ENCODE measurements at places on chromosomes 12 and 14.

DNA sequence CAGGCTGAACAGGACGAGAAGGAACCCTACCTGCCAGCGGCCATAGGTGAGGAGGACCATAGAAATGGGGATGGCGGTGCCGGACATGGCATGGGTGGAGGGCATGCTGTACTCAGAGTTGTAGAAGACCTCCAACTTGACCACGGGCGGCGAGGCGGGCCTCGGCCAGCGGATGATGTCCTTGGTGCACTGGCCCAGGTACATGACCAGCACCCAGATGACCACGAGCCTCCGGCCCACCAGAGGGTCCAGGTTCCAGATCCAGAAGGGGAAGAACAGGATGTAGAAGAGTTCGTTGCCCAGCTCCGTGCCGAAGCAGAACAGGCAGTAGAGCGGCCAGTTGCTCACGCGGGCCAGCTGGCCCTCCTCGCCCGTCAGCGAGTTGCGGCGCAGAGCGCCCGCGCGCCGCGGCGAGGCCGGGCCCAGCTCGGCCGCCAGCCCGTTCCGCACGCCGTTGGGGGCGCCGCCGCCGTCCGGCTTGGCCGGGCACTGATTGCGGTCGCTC, 582 bp downstream of the SGPP1 start:
- DNase-seq, result peak; percentile 67

GRCh38 chr14:65414961-65415589, 2.5 kb downstream of the FUT8 start:
- peak; percentile 16 for DNase-seq

DNA sequence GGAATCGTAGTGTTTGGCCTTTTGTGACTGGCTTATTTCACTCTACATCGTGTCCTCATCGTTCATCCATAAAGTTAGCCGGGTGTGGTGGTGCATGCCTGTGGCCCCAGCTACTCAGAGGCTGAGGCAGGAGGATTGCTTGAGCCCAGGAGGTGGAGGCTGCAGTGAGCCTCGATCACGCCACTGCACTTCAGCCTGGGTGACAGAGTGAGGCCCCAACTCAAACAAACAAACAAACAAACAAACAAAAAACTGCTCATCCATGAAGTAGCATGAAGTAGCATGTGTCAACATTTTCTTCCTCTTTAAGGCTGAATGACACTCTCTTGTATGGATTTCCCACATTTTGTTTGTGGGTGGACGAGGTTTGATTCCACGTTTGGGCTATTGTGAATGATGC, 44.0 kb upstream of the MEG3 start:
- no peak for DNase-seq

GRCh38 chr12:111377440-111377839, 8.5 kb upstream of the PHETA1 start:
- DNase-seq, result no peak

DNA sequence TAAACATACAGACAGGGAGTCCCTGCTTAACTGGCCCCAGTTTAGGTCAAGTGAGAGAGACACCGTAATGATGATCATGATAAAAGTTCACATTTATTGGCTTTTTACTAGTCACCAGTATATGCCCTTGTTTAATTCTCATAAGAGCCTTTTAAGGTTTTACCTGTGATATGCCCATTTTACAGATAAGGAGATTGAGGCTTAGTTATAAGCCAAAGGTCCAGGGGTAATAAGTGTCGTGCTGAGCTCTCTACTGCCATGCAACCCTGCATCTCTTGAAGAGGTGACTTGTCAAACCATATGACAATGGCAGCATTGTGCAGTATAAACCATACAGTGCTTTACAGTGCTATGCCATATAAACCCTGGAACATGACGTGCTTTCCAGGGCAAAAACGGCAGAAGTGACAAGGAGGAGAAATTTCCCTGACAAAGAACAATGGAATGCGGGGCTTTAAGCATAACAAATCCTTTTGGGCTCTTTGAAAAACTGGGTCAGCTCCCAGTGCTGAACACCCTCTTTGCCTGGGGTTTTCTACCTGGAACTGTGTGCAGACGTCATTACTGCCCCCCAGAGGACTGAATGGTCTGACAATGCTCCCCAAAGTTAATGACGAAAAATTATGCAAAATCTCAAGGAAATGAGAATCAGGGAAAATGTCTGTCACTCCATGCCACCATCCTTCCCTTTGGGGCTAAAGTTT, 59.7 kb upstream of the C14orf132 start:
- DNase-seq, result no peak

- no peak for DNase-seq
Measured at GRCh38 chr14:25103271-25103670, 53.3 kb upstream of the STXBP6 start.

GRCh38 chr14:89374908-89375307, 42.1 kb downstream of the FOXN3 start:
- DNase-seq, result no peak

DNA sequence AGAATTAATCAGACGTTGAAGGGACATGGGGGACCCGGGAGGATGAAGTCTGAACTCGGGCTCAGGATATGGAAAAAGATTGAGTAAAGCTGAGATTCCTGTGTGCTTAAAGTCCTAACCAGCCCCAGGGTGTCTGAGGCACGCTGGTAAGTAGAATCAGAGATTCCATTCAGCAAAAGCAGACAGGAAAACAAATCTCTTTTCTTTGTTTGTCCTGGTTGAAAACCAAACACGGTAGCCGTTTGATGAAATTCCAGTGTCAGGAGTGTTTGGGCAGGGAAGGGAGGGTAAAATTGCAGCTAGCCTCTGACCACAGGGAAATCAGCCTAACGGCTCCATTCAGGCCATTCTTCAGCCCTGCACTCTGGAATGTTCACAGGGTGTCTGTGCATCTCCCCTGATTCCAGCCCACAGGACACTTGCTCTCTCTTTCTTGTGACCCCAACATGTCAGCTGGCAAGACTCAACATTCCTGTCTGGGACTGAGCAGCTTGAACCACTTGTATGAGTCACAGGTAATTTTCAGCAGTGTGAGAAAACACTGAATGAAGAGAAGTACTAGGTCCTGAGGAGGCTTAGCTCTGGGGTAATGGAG, 31.0 kb downstream of the NINJ2 start:
- DNase-seq, result no peak

DNA sequence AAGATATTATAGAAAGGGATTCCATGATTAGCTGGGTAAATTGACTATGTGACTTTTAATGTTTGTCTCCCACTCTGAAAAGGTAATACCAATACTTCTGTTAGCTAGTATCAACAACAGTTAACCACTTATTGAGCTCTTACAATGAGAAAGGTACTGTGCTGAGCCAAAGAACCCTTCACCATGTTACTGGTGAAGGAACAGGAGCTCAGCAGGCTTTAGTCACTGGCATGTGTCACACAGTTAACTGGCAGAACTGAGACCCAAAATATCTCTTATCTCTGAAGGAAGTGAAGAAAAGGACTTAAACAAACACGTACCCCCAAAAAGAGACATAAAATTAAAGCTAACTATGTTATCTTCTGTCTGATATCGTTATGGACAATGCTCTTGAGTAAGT, 170.6 kb downstream of the MED13L start:
- DNase-seq, result no peak

GRCh38 chr12:73947326-73948026, 590.2 kb upstream of the ATXN7L3B start:
- no peak for DNase-seq

DNA sequence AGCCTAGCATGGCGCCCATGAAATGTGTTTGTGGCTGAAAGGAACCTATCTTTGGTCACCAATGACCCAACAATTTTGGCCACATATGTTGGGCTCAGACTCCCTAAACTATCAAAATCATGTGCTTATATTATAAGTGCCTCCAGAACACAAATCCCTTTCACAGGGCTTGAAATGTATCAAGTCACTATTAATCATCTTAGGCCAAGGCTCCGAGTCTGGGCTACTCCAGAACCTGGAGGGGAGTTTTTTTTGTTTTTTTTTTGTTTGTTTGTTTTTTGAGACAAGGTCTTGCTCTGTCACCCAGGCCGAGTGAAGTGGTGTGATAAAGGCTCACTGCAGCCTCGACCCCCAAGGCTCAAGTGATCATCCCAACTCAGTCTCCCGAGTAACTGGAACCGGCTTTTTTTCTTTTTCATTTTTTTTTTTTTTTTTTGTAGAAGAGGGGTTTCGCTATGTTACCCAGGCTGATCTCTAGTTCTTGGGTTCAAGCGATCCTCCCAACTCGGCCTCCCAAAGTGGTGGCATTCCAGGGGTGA, 989 bp upstream of the DRAM1 start:
- peak; percentile 3 for DNase-seq

DNA sequence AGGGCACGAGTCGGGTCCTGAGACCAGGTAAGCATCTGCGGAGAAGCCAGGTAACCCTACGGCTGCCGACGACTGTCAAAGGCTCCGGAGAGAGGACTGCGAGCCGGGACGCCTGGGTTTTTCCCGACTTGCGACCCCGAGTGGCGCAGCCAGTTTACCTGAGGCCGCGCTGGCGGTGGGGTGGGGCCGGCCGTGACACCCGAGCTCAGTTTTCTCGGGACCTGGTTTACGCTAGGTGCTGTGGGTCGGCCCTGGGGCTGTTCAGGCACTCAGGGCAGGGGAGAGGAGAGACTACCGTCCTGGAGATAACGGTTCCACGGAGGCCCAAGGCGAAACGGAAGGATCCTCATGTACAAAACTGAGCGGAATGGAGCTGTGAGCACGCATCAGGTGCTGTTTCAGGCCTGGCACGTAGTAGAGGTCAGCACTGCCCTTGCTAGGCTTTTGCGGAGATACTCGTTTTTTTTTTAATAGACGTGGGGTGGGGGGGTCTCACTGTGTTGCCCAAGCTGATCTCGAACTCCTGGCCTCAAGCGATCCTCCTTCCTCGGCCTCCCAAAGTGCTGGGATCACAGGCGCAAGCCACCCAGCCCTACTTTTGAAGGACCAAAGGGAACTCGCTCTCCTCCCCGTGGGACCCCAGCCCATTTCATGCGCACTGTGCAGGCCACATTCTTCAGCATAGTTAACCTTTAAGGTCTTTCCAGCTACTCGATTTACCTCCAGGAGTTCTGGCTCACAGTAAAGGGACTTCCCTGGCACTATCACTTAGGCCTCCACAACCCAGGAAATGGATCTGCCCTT, 471 bp downstream of the MTRFR start:
- DNase-seq, result no peak

- no peak for DNase-seq
Measured at GRCh38 chr14:69580009-69580577, 5.4 kb upstream of the CCDC177 start.

GRCh38 chr14:94559638-94560290, 1.5 kb upstream of the SERPINA4 start:
- no peak for DNase-seq

DNA sequence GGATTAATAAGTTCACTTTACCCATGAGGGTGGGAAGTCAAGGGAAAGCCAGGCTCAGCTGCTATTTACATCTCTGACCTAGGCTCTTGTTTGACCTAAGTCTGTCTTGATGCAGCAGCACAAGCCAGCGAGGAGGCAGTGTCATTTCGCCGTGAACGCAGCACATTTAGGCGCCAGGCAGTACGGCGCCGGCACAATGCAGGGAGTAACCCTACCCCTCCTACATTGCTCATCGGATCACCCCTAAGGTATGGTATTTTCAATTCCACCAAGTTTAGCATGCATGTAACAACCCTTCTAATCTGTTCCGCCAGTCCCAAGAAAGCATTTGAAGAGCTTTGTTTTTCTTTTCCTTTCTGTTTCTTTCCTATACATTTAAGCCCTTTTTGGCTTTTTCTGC, 81.2 kb downstream of the PCNX1 start:
- DNase-seq, result no peak

DNA sequence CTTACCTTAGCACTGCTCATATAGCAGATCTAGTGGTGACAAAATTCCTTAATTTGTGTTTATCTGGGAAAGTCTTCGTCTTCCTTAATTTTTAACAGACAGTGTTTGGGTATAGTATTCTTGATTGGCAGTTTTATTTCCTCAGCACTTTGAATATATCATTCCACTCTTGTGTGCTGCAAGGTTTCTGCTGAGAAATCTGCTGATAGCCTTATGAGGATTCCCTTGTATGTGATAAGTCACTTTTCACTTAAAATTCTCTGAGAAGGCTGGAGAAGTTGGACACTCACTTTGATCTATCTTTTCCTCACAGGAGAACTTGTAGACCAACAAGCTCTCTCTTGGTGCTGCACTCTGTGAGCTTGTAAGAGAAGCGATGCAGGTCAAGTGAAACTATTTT, 306.1 kb upstream of the RTL1 start:
- DNase-seq, result no peak

GRCh38 chr12:24560831-24561271, 388.1 kb downstream of the BCAT1 start:
- DNase-seq, result peak; percentile 25

GRCh38 chr14:33127531-33127930, 188.9 kb downstream of the NPAS3 start:
- DNase-seq, result no peak

GRCh38 chr12:48991247-48992050, 7.7 kb downstream of the DDN start:
- DNase-seq, result no peak

DNA sequence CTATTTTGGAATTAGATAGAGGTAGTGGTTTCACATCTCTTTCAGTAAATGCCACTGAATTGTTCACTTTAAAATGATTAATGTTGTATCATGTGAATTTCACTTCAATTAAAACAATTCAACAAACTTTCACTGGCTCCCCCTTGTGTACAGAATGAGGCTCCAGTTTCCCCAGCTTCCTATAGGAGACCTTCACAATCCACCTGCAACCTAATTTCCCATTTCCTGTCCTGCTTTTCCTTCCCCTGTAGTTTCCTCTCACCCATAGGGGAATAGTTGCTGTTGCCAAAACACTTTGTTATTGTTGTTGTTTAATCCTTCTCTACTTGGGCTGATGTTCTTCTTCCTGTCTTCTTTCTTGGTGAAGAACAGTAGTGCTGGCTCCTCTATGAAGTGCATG, 59.8 kb downstream of the NPAS3 start:
- DNase-seq, result no peak

Measured in frontal cortex (tissue), 4 donors.